Pancreas (tissue), 10 donors: ENCODE measurements at places on chromosomes 16 and 17. TPM values are rescaled to one million over a fixed set of nuclear protein-coding genes. Genes with fewer than 3 reads are reported as not detected.
A peak's percentile ranks its signal among the peaks of the same experiment; 100 is the strongest.

- DNase-seq = no peak
Measured at GRCh38 chr17:81607431-81607830, 29.5 kb downstream of the NPLOC4 start.

The PPM1E gene
- total RNA-seq = 0.12 TPM

DNA sequence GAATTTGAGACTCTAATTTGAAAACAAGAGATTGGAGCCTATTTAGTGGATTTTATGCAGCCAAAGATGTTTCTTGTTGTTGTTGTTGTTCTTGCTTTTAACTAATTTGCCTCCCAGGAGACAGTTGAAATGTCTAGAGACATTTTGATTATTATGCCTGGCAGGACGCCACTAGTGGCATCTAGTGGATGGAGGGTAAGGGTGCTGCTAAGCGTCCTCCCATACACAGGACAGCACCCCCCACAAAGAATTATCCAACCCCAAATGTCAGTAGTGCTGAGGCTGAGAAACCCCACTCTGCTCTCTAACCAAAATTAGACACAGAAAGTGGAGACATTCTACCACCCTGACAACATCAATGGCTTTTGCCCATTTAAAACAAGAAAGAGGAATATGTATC lies 15.4 kb upstream of the HSBP1 start:
- DNase-seq = no peak

GRCh38 chr17:57337390-57337789 lies 81.1 kb downstream of the MSI2 start:
- no peak for DNase-seq

The CDRT15L2 gene
- total RNA-seq = not detected

DNA sequence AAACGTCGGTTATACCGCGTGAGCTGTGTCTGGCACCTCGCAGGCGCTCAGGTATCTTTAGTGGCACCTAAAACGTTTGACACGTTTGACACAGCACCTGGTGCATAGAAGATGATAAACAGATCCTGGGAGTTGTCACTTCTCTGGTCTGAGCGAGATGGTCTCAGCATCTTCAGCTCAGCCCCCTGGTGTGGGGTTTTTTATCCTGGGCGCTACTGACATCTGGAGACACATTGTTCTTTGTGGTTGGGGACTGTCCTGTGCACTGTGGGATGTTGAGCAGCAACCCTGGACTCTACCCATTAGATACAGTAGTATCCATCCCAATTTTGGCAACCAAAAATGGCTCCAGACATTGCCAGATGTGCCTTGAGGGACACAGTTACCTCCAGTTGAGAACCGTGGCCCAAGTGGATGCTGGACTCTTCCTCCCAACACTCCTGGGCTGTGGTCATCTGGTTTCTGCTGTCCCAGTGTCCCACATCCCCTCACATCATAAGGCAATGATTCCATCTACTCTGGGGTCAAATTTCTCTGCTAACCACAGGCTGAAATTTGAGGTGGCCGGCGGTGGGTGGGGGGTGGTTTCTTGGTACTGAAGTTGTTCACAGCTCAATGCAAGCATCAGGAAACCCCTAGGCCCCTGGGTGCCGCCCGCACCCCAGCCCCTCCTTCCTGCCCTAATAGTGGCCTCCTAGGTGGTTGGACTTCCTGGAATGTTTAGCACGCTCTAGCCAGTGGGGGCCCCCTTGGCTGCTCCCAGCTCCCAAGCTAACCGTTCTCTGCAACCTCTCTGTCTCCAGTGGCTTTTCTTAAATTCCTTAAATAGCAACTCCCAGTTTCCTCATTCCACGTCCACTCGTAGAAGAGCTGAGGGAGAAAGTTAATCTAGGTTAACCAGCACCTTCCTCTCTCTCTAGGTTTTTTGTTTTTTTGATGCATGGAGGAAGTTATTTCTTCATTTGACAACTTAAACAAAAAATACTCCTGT lies 124.8 kb downstream of the ABCC1 start:
- DNase-seq = no peak

GRCh38 chr17:35578929-35579432 lies 610 bp upstream of the PEX12 start:
- no peak for DNase-seq

DNA sequence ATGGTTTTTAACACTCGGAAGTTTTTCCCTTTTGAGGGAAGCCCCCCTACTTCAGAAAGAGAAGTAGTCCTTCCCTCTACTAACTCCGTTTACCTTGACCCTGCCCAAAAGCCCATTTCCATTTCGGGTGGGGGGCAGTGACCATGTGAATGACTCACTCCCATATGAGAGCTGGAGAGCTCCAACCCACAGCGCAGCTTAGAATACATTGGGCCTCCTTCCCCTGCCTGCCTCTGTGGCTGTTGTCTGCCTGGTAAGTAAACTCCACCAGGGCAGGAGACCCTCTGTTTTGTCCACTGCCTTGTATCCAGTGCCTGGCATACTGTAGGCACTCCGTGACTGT lies 985 bp downstream of the SGSM2 start:
- DNase-seq = no peak

GRCh38 chr16:2527784-2528100 lies 3.5 kb downstream of the CEMP1 start:
- peak; percentile 44 for DNase-seq
